ENCODE measurements at places on chromosomes 7 and 10. TPM values are rescaled to one million over a fixed set of nuclear protein-coding genes. Genes with fewer than 3 reads are reported as not detected.

Gene DNAH11
- under 0.01 TPM for total RNA-seq

DNA sequence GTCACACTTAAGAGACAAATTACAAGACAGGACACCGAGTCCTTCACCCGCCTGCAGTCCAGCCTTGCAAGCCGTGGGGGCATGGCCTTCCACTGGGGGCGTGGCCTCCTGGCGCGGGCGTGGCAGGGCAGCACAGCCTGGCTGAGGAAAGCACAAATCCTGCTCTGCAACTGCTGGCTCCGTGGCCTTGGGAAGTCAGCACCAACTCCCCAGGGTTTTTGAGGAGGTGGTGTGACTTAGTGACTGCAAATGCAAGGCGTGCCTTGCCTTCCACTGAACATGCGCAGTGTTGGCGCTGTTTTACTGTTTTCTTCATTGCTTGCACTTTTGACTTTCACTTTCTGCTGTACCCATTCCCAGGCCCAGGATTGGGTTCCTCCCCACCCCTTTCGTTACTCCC is 12.9 kb upstream of the BMS1 start:
- DNase-seq, result no peak

DNA sequence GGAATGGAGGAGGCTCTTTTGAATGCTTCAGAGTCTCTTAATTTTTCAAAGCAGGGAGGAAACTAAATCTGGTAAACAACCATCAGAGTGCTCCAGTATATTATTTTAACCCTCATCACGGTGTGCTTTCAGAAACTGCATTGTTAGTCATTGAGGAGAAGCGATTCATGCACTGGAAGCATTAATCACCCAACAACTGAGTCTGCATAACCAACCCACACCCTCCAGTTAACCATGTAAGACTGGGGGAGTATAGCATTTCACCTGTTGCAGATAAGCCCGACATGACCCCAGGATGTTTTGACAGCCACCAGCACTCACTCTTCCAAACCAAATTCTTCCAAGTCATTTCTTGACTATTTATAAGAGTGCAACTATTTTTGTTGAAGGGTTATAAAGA is 257.6 kb downstream of the GATA3 start:
- DNase-seq, result no peak

DNA sequence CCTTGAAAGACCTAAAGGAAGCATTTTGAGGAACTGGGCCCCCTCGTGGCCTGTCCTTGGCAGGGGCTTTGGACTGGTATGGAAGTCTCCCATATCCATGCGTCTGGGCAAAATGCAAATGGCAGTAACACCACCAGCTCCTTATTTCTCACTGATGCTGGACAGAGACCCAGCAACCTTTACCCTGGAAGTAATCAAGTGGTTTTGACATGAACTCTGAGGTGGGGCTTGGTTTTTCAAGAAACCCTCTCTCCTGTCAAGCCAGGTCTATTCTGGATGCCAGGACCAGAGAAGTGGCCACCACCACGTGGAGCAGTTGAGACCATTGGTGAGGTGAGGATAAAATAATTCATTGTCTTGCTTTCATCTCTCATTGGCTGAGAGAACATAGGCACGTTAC is 84.4 kb downstream of the OTUD1 start:
- no peak for DNase-seq

GRCh38 chr10:76017026-76017732 is 585.8 kb downstream of the LRMDA start:
- DNase-seq, result no peak

DNA sequence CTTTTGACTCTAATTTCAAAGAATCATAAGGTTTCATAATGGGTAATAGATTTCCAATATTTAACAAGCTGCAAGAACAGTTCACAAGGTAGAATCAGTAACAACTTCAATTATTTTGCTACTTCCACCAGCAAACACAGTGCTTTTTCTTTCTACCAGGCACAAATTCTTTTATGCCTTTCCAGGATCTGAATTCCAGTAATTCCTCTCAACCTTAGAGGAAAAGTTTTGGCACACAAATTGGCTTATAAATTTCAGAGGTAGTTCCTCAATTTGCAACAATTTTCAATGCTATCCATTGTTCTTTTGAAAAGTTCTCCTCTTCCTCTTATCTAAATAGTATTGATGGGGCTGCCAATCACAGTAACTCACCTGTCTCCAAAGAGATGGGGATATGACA is 665.4 kb upstream of the PHF14 start:
- DNase-seq, result no peak

DNA sequence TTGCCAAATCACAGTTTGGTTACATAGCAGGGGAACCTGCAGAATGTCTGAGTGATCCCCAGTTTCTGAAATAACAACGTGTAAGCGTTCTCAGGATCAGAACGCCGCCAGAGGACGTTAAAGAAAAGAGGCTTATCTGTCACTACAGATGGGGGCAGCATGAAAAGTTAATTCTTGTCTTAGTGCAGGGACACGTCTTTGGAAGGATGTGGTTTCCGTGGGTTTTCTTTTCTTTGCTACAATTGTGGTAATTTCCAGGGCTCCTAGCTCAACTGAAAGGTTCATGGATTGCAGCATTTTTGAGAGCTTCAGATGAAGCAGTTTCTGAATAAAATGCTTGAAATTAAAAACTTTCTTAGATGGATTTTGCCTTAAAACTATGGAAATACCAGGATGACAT is 106.6 kb downstream of the PRKCQ start:
- DNase-seq, result peak; percentile 38

Gene TUBB8
- not detected for total RNA-seq

Gene PLXNA4
- total RNA-seq, result 0.08 TPM

GRCh38 chr7:29955799-29956486 is 33.7 kb downstream of the SCRN1 start:
- DNase-seq, result no peak

DNA sequence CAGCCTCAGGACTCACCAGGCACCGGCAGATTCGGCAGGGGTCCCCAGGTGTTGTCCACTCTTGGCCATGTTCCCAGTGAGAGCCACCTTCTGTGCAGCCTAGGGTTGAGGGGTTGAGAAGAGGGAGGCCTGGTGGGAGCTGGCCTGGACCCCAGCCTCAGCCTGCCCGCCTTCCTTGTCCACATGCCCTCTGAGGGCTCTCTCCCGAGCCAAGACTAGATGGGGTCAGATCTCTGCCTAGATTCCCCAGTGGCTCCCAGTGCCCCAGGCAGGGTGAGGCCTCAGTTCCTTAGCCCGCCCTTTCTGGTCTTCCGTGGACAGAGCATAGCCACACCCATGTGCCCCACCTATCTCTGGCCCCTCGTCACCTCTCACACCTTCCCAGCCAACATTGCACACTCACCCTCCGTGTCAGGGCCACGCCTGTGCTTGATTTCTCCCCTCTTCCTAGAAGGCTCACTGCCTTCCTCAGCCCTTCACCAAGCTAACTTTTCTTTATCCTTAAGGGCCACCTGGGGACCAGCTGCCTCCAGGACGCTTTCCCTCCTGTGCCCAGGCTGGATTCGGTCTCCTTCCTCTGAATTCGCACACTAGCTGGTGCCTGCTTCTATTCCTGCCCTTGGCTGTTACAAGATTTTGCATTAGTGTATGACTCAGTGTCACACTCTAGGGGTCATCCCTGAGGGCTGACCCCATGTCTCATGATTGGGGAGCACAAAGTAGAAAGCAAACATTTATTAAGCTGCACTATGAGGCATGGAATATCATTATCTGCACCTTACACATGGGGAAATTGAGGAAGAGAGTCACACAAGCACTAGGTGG is 7.5 kb downstream of the KCP start:
- no peak for DNase-seq

- no peak for DNase-seq
These were observed 5.8 kb upstream of the PRTFDC1 start for GRCh38 chr10:24958091-24958720.

- no peak for DNase-seq
These were observed 56.5 kb downstream of the EXOC4 start for GRCh38 chr7:133309333-133309732.

GRCh38 chr10:58661336-58661735 is 148.7 kb downstream of the BICC1 start:
- DNase-seq, result no peak

DNA sequence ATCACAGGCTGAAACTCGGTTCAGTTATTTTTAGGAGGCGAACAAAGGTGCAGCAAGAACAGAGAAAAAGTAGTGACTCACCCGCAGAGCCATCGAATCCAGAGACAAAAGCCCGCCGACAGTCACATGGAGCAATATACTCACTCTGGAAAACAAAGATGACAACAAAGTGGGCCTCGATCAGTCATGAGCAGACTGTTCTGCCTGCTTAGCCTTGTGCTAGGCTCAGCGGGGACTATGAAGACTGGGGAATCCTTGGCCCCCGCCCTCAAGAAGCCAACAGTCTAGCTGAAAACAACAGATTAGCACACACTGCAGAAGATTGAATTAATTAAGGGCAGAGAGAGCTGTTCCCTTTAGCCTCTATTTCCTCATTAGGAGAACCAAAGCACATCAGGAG is 30.4 kb downstream of the XPNPEP1 start:
- DNase-seq, result no peak

Gene OR6B1
- not detected for total RNA-seq

DNA sequence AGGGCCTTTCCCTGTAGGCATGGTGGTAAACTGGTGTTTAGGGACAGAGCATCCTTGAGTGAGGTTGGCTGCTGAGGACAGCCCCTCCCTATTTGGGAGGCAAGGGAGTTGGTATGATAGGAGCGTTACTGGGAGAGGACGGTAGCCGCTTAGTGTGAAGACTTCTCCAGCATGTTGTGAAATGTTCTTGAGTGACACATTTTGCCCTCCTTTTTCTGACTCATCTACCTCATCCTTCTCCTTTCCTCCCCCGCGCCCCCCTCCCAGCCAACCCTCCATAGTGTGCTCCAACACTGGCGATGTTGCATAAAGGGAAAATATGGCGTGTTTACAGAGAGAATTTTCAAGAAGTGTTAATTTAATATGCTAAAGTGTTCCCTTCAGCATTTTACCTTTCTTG is 645.0 kb upstream of the GALNT17 start:
- no peak for DNase-seq

DNA sequence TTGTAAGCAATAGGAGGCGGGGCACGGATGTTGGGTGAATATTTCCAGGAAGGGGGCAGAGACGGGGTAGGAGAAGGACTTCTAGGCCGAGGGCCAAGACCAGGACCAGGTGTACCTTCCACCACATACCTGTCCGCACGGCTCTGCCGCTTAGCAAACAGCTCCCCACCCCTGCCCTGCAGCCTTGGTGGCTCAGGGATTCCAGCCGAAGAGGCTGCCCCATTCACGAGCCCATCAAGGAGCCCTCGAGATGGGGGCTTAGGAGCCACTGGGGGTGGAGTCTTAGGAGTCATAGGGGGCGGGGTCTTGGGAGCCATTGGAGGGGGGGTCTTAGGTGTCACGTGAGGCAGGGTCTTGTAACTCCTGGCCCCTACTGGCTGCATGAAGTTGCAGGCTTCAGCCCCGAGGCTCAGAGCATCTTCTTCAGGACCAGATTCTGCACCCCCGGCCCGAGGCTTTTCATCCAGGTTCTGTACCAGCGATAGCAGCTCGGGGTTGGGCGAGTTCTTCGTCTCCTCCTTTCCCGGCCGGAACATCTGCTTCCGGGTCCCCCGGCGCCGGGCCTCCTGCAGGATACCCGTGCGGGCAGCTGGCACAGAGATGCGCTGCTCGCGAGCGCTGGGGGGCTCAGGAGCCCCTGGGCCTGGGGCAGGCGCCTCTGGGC is 6.1 kb upstream of the MYOZ1 start:
- no peak for DNase-seq

DNA sequence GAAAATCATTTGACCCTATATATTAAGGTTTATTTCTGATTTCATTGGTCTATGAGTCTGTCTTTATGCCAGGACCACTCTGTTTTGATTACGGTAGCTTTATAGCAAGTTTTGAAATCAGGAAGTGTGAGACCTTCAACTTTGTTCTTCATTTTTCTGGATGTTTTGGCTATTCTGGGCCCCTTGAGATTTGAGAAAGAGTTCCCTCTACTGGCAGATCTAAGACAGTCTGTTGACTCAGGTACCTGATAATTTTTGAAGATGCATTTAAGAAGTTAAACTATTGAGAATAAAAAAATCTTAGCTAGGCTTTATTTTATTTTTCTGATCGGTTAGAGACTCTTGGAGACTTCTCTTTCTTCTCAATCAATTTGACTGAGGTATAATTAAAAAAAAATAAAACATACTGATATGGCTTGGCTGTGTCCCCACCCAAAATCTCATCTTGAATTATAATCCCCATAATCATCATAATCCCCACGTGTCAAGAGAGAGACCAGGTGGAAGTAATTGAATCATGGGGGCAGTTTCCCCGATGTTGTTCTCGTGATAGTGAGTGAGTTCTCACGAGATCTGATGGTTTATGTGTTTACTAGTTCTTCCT is 209.2 kb downstream of the SNX10 start:
- no peak for DNase-seq

DNA sequence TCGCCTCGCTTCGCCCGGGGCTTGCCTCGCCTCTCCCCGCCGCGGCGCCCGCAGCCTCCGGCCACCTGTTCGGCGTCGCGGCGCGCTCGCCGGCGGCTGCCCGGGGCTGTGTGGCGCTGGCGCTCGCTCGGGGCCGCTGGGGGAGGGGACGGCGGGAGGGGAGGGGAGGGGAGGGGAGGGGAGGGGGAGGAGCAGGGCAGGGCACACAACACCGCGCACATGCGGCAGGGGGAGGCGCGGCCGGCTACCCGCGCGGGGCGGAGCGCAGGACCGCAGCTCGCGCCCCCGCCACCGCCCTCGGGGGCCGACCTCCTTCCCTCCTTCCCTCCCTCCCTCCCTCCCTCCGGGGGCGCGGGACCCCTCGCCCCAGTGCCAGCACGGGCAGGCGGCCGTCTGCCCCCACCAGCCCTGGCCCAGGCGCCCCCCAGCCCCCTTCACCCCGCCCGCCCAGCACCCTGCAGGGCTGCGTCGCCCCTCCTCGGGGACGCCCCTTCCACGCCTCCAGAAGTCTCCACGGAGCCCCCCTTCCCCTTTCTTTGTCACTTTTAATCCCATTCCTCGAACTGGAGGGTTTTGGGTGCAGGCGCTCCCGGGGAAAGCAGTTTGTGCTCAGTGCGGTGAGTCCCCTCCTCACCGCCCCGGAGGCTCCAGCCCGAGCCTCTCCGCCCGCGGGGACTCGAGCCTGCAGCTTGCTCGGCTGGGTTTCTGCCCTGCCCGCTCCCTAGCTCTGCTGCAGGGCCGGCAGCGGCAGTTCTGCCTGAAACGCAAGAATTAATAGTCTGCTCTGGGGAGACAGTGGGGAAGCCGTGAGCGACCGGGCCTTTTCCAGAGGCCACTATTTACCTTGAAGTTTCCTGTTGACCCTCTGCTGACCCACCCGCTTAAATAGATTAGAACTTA is at the start of gene PARD3:
Gene PARD3 (minus strand): TSS at position 112 of the 900 bp plus-strand sequence. CDS start 301 bp downstream, outside the sequence.
- no peak for DNase-seq

Measured in activated T-cell treated with anti-CD3 and anti-CD28 coated beads, Interleukin-2, amount 50 U/mL, for 4 hours (primary cell).